ENCODE measurements at places on chromosomes 4 and X. TPM values are rescaled to one million over a fixed set of nuclear protein-coding genes. Genes with fewer than 3 reads are reported as not detected.

MXRA5 gene
- total RNA-seq = 1.9 TPM

PAGE2 gene
- total RNA-seq = not detected

SASH3 gene
- total RNA-seq = not detected

DNA sequence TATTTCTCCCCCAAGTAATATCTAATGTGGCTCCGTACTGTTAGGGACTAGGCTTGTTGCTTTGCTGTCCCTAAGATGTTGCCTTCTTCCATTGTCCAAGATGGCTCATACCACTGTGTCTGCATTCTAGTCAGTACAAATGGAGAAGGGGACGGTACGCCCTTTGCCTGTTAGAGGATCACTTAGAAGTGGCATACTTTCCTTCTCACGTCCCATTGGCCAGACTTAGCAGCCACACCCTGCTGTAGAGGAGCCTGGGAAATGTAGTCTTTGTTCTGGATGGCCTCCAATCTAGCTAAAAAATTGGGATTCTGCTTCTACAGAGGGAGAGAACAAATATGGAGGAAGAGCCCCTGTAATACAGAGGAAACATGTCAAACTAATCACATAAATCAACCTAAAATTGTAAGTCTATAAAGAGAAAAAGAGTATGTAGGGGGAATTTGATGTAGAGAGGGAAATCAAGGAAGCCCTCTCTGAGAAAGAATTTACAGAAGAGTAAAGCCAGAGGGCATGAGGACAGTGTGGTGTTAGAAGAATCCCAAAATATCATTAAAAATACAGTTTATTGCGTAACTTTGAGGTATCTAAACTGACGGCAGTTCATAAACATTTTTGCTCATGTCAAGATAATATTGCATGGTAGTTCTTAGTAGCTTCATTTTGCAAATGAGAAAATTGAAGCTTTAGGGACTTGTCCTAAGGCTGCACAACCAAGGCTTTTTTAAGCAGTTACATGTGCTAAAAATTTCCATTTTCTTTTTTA is 15.1 kb downstream of the PRIMPOL start:
- H3K4me3 ChIP-seq = no peak overlapping the region
- H3K36me3 ChIP-seq = no peaks in the 10 kb centered on the region
- no peak for DNase-seq

GRCh38 chrX:24799078-24799477 is 105.4 kb downstream of the POLA1 start:
- no peaks in the 10 kb centered on the region for H3K36me3 ChIP-seq
- no peak overlapping the region for H3K4me3 ChIP-seq
- no peaks in the 10 kb centered on the region for H3K27me3 ChIP-seq
- no peak overlapping the region for H3K27ac ChIP-seq

DNA sequence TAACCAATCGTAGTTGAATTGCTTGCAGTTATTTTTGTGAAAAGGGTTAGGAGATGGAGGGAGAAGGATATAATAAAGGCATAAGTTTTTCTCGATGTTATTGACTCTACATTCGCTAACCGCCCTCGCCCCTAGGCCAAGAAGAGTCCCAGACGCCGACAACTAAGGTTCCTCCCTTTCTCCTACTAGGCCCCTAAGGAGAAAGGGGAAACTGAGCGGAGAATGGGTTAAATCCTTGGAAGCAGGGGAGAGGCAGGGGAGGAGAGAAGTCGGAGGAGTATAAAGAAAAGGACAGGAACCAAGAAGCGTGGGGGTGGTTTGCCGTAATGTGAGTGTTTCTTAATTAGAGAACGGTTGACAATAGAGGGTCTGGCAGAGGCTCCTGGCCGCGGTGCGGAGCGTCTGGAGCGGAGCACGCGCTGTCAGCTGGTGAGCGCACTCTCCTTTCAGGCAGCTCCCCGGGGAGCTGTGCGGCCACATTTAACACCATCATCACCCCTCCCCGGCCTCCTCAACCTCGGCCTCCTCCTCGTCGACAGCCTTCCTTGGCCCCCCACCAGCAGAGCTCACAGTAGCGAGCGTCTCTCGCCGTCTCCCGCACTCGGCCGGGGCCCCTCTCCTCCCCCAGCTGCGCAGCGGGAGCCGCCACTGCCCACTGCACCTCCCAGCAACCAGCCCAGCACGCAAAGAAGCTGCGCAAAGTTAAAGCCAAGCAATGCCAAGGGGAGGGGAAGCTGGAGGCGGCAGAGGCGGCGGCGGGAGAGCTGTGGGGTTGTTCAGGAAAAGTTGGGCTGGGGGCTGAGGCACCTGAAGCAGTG is 5.9 kb downstream of the ATOH1 start:
- no peak for DNase-seq
- no peaks in the 10 kb centered on the region for H3K4me1 ChIP-seq
- H3K27ac ChIP-seq = no peak overlapping the region
- H3K4me3 ChIP-seq = no peak overlapping the region
- no peaks in the 10 kb centered on the region for H3K36me3 ChIP-seq
- H3K27me3 ChIP-seq = peaks cover 46% of the 10 kb centered on the region

- H3K36me3 ChIP-seq = no peaks in the 10 kb centered on the region
- H3K27ac ChIP-seq = no peak overlapping the region
- H3K4me1 ChIP-seq = peaks cover 4% of the 10 kb centered on the region
- no peaks in the 10 kb centered on the region for H3K27me3 ChIP-seq
These were observed 42.4 kb downstream of the RHOXF2 start for GRCh38 chrX:120200851-120201250.

Data from Calu3 (cell line).